NCI-H1105 (cell line): ENCODE measurements at places on chromosomes 7 and 10.

- DNase-seq, result no peak
Observed at GRCh38 chr10:73655257-73655989, 406 bp downstream of the SYNPO2L start.

DNA sequence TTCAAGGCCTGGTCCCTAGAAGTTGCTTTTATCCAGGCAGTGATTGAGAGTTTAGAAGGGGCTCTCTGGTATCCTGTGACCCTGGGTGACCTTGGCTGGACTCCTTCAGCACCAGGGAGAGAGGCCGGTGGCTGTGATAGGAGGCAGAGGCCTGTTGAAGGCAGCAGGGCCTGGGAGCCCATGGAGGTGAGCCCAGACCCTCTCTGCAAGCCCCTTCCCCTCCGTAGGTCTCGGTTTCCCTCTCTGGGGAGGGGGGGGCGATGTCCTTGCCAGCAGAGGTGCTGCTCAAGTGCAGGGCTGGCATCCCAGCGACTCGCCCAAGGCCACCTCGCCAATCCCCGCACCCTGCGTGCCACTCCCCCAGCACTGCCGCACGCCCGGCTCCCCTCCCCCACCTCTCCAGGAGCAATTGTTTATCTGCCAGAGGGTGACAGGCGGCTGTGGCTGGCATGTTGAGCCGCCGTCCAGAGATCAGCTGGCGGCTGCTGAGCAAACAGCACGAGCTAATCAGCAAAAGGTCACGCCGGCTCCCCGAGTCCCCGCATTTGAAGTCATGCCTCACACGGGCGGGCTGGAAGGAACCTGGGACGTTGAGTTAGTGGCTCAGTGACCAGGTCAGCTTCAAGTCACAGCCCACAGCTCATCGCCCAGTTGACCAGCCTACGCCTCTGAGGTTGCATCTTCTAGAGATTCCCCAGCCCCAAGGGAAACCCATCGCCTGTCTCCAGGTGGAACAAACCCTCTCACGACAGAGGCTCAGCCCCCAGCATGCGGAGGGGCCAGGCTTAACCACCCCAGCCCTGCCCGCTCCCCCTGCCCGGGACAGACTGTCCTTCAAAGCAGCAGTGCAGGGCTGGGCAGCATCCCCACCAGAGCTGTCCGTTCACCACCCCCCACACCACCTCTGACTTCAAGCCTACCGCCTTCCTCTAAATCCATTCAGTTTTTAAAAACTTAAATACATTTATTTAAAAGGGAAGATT, 43.7 kb downstream of the ELFN1 start:
- DNase-seq, result peak; percentile 42

DNA sequence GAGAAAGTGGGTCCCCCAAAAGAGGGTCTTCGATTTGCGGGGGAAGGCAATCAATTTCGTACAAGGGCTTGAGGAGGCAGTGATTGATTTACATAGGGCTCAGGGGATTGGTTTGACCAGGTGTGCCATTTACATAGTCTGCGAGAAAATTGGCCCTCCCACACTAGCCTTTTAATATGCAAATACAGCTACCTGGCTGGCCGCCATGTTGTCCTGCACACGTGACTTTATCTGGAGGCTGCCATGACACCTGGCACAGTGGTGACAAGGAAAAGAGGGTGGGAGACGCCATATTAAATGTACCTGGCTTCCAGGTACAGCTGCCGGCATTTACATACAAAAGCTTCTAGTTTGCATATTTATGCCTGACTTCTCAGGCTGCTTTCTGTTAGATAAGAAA, 1577.2 kb upstream of the LRRTM3 start:
- DNase-seq, result peak; percentile 20

DNA sequence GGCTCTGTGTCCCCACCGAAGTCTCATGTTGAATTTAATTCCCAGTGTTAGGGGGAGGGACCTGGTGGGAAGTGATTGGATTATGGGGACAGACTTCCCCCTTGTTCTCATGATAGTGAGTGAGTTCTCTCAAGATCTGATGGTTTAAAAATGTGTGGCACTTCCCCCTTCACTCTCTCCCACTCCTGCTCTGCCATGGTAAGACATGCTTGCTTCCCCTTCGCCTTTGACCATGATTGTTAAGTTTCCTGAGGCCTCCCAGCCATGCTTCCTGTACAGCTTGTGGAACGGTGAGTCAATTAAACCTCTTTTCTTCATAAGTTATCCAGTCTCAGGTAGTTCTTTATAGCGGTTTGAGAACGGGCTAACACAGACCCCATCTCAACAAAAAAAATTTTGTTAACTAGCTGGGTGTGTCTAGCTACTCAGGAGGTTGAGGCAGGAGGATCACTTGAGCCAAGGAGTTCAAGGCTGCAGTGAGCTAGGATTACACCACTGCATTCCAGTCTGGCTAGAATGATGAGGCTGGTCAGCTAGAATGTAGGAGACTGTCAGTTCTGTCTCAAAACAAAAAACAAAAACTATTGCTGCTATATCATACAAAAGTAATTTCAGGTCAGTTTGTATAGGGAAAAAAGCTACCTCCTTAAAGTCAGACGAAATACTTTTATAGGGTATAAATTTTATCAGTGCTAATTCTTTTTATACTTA, 57.7 kb downstream of the ATAD1 start:
- no peak for DNase-seq

- DNase-seq, result no peak
Observed at GRCh38 chr7:50552921-50553320, 12.3 kb downstream of the DDC start.

DNA sequence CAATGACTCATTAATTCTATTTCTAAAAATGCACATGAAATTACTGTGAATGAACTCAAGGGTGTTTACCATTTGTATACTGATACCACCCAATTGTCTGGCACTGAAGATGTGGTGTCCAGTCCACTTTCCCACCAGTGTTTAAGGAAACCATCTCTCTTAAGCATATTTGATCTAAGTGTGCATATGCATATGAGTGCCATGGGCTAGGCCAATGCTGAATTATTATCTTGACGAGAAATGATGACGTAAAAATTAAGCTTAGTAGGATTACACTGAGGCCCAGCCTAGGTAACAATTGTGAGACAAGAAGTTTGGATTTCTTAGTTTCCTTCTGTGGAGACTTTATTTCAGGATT, 59.7 kb downstream of the SVIL start:
- DNase-seq, result no peak

- DNase-seq, result no peak
Observed at GRCh38 chr7:98483964-98484545, 83.2 kb upstream of the BAIAP2L1 start.

DNA sequence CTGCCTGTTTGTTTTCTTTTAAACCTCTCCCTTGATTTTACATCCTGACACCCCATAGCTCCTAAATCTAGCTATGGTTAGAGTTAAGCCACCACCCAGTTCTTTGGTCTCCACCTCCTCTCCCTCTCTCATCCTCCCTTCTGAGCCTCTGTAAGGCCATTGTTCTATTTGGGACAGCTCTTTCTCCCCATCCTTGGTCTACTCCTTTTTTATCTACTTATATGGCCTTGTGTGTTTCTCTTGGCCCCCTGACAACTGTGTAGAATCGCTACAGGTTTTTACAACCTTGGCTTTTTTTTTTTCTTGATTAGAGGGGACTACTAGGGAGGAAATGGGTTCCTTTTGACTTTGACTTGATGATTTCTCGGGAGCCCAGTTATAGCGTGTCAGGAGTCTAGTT, 3.4 kb upstream of the ITIH5 start:
- DNase-seq, result no peak

GRCh38 chr10:29438271-29438670, 149.4 kb downstream of the LYZL1 start:
- DNase-seq, result no peak

GRCh38 chr7:40937879-40938278, 765.0 kb downstream of the INHBA start:
- DNase-seq, result no peak
